Stimulated activated CD8-positive, alpha-beta memory T cell treated with anti-CD3 and anti-CD28 coated beads, Interleukin-15, amount 100 ng/mL, for 4 hours (primary cell): ENCODE measurements at places on chromosomes 16 and 17.

GRCh38 chr17:59366773-59367656, 35.6 kb downstream of the YPEL2 start:
- DNase-seq = no peak

GRCh38 chr16:22366889-22367288, 7.5 kb downstream of the CDR2 start:
- no peak for DNase-seq

DNA sequence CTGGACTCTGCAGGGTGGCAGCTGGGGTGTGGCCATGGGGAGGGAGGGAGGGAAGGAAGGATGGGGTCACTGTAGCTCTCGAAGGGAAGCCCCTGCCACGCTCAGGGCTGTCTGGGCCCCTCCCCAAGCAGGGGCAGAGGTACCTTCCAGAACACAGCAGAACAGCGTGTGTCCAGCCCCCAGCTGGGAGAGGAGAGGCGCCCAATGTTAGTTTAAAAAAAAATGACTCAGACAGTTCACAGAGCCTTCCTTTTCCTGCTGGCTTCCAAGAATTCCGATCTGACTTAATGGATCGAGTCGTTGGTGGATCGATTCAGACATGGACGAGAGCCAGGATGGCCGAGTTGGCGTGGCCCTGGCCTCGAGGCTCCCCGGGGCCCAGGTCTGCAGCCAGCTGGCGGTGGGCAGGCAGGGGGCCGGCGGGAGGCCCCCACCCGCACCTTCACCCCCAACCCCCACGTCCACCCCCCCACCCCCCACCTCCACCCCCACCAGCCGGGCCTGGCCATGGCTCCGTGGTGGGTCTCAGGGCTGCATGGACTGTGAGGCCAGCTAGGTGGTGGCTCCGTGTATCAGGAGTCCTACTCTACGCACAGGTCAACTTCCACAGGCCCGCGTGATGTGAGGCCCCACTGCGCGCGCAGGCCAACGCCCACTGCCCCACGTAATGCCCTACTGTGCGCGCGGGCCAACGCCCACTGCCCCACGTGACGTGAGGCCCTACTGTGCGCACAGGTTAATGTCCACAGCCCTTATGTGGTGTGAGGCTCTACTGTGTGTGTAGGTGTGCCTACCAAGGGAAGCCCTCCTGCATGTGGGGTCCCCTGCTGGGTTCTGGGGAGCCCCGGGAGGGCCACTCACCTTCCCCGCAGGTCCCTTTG, 21.8 kb downstream of the CACNA1H start:
- DNase-seq = no peak

DNA sequence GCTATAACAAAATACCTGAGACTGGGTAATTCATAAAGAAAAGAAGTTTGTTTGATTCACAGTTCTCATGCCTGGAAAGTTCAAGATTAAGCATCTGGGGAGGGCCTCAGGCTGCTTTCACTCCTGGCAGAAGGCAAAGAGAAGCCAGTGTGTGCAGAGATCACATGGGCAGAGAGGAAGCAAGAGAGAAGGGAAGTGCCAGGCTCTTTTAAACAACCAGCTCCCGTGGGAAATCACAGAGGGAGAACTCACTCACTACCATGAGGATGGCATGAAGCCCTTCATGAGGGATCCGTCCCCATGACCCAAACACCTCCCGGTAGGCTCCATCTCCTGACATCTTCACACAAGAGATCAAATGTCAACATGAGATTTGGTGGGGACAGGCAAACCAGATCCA, 501.6 kb downstream of the MAF start:
- no peak for DNase-seq

DNA sequence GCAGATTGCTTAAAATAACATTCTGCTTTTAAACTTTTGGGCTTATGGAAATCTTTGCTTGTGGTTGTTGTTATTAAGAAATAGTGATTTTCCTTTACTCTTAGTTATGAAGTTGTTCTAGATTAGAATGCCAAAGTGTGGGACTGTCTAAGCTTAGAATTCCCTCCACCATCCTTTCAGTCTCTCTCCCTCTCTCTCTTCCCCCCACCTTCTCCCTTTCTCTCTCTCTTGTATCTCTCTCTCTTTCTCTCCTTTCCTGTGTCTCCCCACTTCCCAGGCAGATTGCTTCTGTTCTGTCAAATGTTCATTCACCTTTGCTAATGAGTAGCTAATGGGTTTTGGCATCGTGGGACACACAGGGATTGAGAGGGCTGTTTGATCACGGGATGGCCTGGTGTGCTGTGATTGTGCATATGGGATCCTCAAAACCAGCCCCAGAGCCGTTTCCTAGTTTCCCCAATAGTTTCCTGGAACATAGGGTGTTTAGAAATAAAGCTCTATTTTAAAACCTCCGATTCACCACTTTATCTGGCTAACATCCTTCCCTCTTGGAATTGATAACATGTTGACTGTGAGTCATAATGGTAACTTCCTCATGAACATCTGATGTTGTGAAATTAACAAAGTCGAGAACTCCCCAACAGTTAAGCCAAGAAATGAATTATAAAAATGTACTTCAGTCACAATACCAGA, 502.6 kb downstream of the TMEM114 start:
- DNase-seq = no peak

DNA sequence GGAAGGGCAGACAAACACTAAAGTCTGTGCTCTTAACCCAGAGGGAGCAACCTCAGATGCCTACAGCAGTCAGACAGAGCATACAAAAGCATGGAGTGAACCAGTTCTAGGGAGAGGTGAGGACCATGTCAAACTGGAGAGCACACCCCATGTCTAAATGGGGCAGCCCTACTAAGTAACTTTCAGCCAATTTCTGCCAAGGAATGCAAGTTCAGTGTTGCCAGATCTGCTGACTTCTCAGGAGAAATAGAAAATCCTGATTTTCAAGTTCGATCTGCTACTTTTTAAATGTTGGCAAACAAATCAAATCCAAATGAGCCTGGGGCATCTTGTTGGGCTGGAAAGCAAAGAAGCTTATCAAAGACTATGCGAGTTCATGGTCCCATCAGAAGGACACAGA, 17.5 kb upstream of the SCNN1B start:
- no peak for DNase-seq

- DNase-seq = no peak
Measured at GRCh38 chr17:37750768-37751475, 6.1 kb upstream of the HNF1B start.

GRCh38 chr17:4272213-4272971, 8.6 kb upstream of the ANKFY1 start:
- DNase-seq = no peak

- DNase-seq = no peak
Measured at GRCh38 chr16:57084996-57085395, 7.4 kb upstream of the CPNE2 start.

GRCh38 chr16:88939972-88940861, 36.8 kb downstream of the CBFA2T3 start:
- DNase-seq = no peak

DNA sequence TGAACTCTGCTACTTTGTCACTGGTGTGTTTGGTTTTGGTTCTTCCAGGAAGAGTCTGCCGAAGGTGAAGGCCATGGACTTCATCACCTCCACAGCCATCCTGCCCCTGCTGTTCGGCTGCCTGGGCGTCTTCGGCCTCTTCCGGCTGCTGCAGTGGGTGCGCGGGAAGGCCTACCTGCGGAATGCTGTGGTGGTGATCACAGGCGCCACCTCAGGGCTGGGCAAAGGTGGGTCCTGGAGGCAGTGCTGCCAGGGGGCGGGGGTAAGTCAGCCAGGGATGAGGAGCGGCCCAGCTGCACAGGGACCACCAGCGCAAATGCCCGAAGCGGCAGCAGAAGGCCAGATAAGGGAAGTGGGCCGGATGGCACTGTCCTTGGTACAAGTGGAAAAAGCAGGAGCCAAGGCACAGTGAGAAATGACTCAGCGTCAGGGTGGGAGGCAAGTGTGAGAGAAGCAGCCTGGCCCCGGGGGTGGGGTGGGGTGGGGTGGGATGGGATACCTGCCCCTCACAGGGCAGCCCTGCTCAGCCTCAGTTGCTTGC, 41.9 kb downstream of the TMEM11 start:
- no peak for DNase-seq

DNA sequence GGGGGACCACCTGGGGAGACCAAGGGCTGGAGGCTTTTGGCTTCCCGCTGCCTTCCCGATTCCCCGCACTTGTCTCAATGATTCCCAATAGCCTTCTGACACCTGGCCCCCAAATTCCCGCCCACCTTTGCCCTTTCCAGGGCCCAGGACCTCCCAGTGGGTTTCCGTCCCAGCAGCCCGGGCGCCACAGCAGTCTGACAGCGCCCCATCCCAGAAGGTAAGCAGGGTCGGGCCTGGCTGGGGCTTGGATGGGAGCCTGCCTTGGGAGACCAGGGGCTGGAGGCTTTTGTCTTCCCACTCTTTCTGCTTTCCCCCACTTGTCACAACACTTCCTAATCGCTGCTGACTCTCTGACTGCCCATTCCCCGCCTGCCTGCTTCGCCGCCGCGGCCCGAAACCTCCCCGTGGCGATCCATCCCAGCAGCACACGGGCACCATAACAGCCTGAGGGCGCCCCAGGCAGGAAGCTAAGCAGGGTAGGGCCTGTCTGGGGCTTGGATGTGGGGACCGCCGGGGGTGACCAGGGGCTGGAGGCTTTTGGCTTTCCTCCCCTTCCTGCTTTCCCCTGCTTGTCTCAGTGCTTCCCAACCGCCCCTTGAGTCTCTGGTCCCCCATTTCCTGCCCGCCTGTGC, 2289.3 kb downstream of the TP53TG3F start:
- no peak for DNase-seq

DNA sequence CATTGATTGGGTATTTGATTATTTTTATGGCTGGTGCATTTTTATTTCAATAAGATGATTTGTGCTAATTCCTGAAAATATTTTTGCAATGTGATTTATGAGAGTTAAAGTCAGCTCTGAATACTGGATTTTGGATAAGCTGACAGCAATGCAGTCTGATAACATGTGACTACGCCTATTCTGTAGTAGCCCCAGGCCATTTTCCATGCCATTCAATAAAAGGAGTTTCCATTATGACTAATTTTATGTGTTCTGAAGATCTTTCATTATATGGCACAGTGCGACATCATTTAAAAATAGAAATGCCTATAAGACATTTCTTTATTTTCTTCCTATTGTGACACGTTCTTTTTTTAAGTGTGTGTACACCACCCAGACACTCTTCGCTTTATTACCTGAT, 46.3 kb downstream of the KCNJ2 start:
- DNase-seq = no peak

GRCh38 chr17:57178839-57179238, 77.5 kb upstream of the MSI2 start:
- no peak for DNase-seq

DNA sequence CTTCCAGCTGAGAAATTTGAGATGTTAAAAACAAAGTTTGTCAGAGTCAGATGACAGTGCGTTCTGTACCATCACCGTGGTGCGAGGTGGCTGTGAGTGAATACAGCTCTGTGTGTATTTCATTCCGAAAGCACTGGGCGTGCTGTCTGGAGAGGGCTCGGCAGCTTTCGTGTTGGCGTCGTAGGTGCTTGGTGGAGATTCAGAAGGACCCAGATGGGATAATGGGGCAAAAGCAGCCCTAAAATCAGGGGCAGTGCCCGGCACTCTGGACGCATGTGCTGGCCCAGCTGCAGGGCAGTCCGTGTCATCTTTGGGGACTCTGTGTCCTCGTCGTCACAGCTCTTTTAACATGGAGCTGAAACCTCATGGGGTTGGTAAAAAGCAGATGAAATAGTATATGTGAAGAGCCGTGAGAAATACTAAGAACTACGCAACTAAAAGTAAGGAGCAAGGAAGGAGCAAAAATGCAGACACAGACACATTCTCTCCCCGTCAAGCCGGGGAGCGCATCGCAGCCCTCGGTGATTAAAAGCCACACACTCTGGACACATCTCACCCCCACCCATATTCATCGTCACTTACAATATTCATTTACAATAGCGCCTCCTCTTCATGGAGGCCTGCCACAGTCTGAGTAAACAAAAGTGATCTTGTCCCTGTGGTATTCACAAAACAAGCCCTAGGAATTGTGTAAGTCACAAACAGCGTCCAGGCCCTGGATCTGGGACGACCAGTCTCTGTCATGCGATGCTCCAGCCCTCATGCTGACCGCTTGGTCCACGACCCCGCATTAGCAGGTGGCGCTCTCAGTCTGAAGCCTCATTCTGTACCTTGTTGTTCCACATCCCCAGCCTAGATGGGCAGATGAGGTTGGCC, 206.7 kb downstream of the RPTOR start:
- no peak for DNase-seq

DNA sequence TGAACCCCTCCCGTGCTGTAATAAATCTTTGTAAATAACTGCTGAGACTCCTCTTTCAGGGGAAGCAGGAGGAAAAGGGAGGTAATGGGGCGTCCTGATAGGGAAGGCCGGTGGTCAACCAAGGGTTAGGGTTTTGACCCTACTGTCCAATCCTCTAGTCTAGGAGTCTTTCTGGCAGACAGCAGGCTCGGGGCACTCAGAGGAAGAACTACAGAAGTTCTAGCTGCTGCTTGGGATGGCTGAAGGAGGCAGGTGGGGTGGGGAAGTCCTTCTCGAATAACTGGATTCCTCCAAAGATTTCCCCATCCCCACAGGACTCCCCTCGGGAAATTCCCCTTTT, 387 bp upstream of the STARD3 start:
- no peak for DNase-seq

GRCh38 chr16:67456391-67457081, 24.4 kb downstream of the ATP6V0D1 start:
- no peak for DNase-seq

DNA sequence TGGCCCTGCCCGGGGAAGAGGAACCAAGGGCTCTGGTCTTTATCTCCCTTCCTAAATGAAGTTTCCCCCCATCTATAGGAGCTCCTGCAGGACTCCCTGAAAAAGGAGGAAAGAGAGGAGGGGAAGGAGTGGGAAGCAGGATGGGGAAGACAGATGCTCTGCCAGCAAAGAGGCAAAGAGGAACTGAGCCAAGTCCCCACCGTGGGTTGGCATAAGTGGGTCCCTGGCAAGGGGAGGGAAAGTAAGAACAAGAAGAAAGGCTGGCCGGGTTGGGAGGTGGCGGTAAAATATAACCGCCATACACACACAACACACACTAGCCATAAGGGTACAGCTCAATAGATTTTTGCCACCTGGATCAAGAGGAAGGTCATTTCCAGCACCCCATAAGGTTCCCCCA, 6.1 kb upstream of the EIF1 start:
- DNase-seq = no peak

GRCh38 chr16:48481772-48482171, 96.6 kb upstream of the SIAH1 start:
- DNase-seq = no peak

- no peak for DNase-seq
Measured at GRCh38 chr16:56795011-56795410, 65.1 kb downstream of the NUP93 start.

DNA sequence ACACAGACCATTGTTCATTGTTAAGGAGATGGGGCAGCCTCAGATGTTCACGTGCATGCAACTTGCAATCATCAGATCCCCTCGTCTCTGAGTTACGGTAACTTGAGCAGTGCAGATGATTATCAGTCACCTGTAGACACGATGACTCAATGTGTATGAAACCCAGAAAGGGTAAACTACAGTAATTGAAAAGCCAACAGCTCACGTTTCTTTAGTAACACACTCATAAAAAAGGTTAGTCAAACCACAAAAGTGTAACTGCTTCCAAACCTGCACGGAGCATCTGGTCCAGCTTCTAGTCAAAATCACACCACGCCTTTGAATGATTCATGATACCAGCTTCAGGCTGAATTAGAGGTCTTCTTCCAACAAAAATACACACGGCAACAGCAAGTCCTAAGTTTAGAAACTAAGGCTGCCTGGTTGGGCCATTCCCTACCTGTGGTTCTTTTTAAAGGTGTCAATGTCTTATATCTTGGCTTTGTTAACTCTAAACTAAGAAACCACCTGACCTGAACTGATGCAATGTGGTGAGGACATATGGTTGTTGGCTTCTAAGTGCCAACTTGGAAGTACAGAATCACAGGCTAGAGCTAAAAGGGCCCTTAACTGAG, 32.3 kb downstream of the GRB7 start:
- peak; percentile 48 for DNase-seq
